ENCODE measurements at places on chromosomes 1 and 21. TPM values are rescaled to one million over a fixed set of nuclear protein-coding genes. Genes with fewer than 3 reads are reported as not detected.

Gene PPIH
- total RNA-seq, result 21.5 TPM

Gene CRP
- total RNA-seq, result not detected

Gene CTSE
- not detected for total RNA-seq

Gene OR2L2
- total RNA-seq, result not detected

Gene PUSL1
- 36.2 TPM for total RNA-seq

Gene KAZN
- total RNA-seq, result 6.9 TPM

Gene URB2
- 7.8 TPM for total RNA-seq

- no peak for DNase-seq
Measured at GRCh38 chr1:234497589-234497988, 18.6 kb upstream of the TARBP1 start.

DNA sequence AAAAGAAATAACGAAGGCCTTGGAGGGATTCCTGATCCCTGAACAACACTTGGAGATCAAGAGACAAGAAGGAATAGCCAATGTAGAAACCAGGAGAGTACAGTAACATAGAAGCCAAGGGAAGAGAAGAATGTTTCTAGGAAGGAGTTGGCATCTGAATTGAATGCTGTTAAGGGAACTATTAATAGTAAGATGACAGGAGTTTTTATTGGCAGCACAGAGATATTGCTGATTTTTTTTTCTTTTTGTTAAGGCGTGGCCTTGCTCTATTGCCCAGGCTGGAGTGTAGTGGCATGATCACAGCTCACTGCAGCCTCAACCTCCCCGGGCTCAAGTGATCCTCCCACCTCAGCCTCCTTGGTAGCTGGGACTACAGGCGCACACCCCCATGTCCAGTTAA lies 9.6 kb upstream of the SFT2D2 start:
- DNase-seq, result no peak

GRCh38 chr1:34885405-34886247 lies 26.1 kb upstream of the SMIM12 start:
- no peak for DNase-seq

- DNase-seq, result no peak
Measured at GRCh38 chr1:116807394-116808199, 53.4 kb downstream of the CD2 start.

DNA sequence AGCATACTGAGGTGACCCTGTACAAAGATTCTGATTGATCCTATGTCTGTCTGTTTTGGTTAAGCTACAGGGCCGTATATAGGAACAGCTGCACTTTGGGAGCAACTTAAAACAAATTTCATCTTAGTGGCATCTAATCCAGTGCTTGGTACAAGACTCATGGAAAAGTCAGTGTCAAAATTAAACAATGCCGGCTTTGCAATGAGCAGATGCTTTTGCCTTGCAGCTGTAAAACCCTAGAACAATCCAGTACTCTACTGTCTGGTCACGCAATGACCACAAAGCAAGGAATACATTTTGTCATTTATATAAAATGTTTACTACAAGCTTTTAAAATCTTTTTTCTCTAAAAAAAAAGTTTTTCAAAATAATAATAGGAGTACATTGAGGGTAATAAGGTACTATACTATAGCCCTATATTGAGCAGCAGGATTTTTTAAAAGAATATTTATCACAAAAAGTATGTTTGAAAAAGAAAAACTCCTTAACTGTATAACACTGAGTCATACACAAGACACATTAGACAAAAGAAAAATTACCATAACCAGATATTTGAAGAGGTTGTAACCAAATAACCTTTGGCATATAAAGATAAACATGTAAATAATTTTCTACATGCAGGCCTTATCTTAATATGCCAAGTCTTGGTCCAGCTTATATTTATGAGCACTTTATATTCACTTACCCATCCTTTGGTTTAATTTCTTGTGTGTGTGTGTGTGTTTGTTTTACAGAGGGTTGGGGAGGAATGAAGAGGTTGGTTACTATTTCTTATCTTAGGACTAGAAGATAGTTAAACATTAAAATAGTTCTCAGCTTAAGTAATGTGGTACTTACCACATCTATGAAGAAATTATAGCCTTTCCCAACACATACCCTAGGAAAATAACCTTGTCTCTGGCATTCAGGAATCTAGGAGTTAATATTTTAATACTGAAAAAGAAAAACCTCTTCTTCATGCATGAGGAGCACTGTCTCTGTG lies 262.3 kb downstream of the FAF1 start:
- no peak for DNase-seq

DNA sequence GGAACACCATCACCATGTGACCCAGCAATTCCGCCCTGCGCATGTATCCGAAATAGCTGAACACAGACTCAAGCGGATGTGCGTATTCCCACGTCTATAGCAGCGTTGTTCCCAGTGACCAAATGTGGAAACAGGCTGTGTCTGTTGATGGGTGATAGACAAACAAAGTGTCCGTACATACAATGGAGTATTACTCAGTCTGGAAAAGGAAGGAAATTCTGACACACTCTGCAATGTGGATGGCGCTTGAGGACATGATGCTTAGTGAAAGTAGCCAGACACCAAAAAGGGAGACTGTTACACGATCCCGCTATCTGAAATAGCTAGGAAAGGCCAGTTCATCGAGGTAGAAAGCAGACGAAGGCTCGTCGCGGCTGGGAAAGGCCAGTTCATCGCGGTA lies 25.8 kb downstream of the PDXK start:
- no peak for DNase-seq

DNA sequence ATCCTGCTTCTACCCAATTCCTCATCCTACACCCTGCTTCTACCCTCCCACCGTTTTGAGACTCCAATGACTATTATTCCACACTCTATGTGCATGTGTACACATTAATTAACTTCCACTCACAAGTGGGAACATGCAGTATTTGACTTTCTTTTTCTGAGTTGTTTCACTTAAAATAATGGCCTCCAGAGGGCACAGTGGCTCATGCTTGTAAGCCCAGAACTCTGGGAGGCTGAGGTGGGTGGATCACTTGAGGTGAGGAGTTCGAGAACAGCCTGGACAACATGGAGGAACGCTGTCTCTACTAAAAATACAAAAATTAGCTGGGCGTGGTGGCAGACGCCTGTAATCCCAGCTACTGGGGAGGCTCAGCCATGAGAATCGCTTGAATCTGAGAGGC lies 464.8 kb downstream of the PTBP2 start:
- DNase-seq, result no peak

DNA sequence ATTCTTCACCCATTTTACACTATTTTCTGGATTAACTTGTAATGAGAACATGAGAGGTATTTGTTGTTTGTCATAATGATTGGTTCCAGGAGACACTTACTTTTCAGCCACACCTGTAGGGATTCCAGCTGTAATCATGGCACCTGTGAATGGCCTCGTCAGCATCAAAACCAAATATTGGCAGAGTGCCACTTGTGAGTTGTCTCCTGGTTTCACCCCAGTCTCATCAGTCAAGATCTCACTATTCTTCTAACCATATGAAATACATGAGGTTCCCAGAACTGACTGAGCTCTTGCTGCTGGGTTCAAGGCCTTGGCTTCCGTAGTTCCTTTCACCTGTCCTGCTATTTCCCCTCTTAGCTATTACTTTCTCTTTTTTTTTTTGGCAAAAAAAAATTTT lies 246.6 kb upstream of the ADGRL2 start:
- DNase-seq, result no peak

DNA sequence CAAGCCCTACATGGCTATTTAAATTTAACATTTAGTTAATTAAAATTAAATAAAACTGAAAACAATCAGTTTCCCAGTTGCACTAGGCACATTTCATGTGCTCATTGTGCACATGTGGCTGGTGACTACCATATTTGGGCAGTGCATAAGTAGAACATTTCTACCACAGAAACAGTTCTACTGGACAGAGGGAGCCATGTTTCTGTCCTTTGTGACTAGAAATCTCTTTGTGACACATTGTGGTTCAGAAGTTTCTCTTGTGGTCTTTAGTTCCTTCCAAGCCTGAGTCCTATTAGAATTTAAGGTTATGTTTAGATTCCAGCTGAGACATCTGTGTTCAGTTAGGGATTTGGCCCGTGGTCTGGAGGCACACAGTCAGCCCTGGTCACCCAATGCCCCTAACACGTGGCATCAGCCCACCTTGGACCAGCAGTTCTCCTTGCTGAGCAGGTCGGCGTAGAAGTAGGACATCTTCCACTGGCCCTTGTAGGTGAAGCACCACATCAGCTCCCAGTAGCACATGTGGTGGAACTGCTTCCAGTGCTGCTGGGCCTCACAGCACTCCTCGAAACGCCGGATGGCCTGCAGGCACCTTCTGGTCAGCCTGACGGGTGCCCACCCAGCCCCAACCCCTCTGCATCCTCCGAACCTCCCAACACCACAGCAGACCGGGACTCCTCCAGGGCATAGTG lies 29.1 kb downstream of the TTC39A start:
- no peak for DNase-seq

DNA sequence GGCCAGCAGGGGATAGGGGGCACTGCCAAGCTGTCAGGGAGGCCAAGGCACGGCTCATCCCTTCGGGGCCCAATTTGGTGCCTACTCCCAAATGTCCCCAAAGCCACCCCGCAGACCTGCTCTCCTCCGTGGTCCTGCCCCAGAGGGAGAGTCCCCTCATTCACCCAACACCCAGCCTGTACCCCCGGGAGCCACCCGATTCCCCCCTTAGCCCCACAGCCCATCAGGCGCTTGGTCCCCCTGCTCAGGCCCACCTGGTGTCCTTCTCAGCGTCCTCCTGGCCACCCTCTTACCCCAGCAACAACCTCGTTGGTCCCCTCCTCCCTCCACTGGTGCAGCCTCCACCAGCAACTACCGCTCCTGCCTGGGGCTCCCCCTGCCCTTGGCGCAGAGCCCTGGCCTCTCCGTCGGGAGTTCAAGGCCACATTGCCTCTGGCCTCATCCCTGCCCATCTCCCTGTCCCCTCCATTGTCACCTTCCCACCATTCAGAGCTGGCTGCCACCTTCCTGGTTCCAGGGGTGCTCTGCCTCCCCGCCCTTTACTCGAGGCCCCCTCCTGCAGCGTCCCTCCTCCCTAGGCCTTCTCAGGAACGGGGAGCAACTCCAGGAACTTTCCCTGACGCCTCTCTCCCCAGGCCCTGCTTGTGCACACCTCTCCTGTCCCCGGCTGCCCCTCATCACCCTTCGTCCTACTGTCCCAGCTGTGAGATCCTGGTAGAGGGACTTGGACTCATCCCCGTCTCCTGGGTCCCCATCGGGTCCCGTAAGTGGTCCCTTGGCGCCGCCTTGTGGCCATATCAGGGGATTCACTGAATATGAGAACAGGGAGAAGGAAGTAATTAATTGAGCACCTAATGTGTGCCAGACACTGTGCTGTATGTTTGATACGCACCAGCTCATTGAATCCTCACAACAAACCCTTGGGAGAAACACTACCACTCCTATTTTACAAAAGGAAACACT lies 73.9 kb downstream of the RAP1GAP start:
- no peak for DNase-seq

DNA sequence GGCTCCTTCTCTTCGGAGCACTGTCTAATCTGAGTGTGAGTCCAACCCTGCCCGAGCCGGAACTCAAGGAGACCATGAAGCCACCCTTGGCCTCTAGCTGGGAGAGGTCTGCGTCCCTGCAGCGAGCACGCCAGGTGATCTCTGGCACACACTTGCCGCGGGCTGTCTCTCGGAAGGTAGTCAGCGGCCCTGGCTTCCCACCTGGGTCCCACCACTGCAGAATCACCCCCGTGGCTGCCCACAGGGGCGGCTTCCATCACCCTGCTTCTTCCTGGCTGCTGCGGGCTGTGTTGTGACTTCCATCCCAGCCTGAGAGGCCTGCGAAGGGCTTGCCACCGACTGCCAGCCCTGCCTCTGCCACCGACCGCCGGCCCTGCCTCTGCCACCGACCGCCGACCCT lies 17.0 kb downstream of the FAAP20 start:
- no peak for DNase-seq

DNA sequence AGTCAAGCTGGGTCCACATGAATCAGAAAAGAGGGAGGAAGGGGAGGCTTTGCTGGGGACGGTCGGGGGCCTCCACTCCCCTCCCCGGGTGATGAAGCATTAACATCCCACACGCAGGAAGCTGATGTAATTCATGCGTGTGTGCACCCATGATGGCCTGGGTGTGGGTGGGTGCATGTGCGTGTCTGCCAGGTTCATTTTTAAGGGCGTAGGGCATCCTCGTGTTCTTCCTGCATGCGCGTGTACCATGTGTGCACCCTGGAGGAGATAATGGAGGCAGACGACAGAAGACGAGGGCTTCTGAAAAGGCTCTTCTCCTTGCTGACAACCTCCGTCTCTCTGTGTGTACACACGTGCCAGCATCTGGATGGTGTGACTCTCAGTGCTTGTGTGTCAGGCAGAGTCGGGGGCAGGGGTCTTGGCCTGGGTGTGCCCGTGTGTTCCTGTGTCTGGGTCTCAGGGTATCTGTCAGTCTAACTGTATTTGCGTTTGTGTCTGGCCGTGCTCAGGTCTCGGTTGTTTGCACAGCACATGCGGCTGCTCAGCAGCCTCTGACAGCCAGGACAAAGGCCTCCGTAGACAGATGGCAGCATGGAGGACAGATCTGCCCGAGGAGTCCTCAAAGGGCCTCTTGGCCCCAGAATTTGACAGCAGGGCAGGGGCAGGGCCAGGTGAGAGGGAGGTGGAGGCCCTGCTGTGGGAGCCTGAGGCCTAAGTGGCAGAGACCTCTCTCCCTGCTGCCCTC lies 2.4 kb downstream of the RAP1GAP start:
- no peak for DNase-seq

GRCh38 chr1:221708987-221709386 lies 32.9 kb downstream of the DUSP10 start:
- no peak for DNase-seq

DNA sequence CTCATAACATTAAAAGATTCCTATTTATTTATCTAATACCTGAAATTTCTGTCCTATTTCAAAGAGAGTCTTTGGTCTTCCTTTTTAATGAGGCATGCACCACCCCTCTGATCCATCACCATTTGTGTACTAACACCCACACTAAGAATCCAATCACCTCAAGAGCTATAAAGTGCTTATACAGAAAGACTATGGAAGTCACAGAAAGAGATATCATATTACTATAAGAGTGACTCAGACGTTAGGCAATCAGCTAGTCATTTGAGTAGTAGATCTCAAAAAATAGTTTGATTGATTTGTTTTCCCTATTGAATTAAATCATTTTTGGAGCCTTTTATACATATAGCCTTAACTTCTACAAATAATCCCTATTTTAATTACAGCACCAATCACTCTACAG lies 46.1 kb downstream of the NME7 start:
- DNase-seq, result no peak

DNA sequence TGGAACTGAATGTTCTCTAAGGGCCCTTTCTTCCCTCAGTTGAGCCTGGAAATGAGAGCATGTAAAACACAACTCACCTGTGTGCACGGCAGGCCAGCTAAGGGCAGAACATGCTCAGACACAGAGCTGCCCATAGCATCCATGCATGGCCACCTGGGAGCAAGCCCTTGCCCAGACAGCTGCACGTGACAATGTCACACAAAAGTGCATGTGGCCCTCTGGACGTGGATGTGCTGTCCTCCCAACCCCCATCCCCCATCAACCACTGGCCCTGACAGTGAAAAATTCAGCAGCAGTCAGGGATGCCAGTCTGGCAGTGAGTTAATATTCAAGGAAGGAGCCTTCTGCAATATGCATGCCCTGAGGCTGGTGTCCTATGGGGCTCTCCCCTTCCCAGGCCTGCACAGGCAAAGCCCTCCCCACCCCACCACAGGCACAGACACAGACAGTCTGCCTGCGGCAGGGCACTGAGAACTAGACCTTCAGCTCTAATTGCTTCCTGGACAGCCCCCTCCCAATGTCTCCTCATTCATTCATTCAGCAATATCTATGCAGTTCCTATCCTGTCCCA lies 14.6 kb upstream of the COL16A1 start:
- DNase-seq, result no peak

GRCh38 chr1:164087906-164088453 lies 471.0 kb upstream of the PBX1 start:
- no peak for DNase-seq

Data from glomerular endothelial cell (primary cell).